ENCODE measurements at places on chromosomes 5 and 9.

DNA sequence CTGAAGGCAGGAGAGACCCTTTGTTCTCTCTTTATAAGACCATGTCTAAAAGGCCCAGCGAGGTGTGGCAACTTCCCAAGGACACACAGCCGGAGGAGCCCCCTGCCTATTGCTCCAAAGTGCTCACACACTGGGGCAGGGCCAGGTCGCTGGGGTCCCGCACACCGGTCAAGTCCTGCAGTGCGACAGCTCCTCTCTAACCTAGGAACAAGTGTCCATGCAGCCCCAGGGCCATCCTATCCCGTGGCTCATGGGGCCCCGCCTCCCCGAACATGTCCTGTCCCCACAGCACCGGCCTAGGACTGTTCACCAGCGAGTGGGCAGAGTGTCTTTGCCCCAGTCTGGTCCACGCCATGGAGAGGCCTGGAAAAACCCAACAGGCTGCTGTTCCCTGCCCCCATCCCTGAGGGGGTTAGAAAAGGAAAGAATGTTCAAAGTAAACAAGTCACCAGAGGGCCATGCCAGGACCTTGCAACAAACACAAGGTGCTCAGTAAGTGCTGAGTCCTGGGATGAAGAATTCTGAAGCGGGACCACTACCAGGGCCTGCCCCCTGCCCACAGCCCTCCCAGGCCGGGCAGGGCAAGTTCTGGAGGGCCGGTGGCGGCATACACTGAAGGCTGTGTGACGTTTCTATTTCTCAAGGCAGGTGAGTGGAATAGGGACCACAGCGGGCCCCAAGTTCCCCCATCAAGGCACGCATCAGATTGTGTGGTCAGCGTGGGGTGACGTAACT, 938 bp downstream of the NINJ1 start:
- H3K4me1 ChIP-seq, result peaks cover 39% of the 10 kb centered on the region
- H3K36me3 ChIP-seq, result no peaks in the 10 kb centered on the region
- no peak for DNase-seq
- H3K27me3 ChIP-seq, result peaks cover 14% of the 10 kb centered on the region
- H3K27ac ChIP-seq, result no peak overlapping the region

DNA sequence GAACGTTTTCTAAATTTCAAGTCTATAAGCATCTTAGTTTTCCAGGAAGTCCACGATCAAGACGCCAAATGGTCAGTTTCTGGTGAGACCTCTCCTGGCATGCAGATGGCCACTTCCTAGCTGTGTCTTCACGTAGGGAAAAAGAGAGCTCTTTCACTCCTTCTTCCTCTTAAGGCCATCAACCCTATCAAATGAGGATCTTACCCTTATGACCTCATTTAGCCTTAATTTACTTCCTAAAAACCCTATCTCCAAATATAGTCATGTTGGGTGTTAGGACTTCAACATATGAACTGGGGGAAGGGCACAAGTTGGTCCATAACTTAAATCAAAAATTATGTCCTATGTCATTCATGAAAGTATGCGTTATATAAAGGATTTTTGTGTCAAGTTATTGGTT, 229.5 kb downstream of the ARL15 start:
- peaks cover 17% of the 10 kb centered on the region for H3K4me1 ChIP-seq
- no peaks in the 10 kb centered on the region for H3K27me3 ChIP-seq
- H3K4me3 ChIP-seq, result no peak overlapping the region
- peaks cover 6% of the 10 kb centered on the region for H3K36me3 ChIP-seq

- no peak for DNase-seq
- no peaks in the 10 kb centered on the region for H3K36me3 ChIP-seq
- H3K4me1 ChIP-seq, result no peaks in the 10 kb centered on the region
- H3K27ac ChIP-seq, result no peak overlapping the region
- H3K27me3 ChIP-seq, result no peaks in the 10 kb centered on the region
Observed at GRCh38 chr9:89036891-89037290, 45.6 kb downstream of the S1PR3 start.

DNA sequence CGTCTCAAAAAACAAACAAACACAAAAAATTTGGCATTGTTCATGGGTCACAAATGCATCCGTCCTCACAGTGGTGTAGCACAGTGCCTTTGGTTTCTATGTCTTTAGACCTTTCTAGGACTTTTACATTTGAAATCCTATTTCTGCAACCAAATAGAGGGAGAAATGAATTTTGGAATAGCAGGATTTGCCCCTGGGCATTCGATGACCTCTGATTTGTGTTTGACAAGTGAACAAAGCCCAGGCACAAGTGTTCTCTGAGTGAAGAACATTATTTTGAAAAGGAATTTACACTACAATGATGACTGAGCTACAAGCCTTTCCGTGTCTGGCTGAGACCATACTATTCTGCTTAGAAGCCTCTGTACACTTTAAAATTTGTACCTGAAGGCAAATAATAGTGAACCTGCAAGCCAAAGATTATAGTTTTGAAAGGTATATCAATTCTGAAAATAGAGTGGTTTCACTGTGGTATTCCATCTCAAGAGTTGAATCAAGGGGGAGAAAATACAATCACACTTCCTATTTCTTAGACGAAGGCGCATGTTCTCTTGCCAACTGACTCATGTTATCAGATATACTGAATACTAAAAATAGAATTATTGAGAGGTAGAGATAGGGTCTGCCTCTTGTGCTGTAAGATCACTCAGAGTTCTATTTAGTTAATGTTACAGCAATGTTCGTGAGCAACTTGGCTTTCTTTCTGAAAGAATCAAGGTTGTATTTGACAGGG, 297.6 kb downstream of the KDM4C start:
- H3K4me3 ChIP-seq, result no peak overlapping the region
- no peak overlapping the region for H3K27ac ChIP-seq
- peaks cover 10% of the 10 kb centered on the region for H3K4me1 ChIP-seq
- no peaks in the 10 kb centered on the region for H3K27me3 ChIP-seq

DNA sequence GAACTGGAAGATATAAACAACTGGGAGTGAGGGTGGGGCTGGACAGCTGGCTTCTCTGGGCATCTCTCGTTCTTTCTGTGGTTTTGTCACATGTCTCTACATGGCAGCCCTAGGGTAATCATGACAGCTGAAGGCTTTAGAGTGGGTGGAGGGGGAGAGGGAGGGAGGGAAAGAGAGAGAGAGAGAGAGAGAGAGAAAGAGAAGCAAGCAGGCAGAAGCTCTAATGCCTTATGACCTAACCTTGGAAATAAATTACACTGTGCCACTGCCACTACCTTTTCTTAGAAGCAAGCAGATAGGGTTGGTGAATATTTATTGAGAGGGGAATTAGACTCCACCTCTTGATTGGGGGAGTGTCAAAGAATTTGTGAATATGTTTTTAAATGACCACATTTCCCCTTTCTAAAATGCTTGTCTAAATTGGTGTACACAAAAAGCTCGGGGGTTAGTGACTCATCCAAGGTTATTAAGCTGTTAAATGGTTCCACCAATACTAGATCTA, 2.6 kb upstream of the DAPK1 start:
- H3K27me3 ChIP-seq, result peaks cover 5% of the 10 kb centered on the region
- no peak for DNase-seq
- H3K4me3 ChIP-seq, result no peak overlapping the region
- H3K27ac ChIP-seq, result no peak overlapping the region

DNA sequence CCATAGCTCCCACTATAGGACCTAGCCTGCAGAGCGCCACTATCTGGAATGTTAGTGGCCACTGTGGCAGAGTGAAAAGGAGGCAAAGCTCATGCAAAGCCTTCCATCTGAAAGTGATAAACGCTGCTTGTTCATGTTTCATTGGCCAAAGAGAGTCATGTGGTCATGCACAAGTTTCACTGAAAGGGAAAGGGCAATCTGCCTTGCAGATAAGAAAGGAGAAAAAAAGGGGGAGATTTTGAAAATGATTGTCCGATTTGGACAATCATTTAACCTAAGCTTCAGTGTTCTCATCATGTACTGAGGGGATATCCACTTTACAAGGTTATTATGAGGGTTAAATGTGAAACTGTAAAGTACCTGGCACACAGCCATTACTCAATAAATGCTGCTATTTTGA, 9.0 kb upstream of the MOB3B start:
- H3K27me3 ChIP-seq, result no peaks in the 10 kb centered on the region
- DNase-seq, result no peak
- H3K36me3 ChIP-seq, result no peaks in the 10 kb centered on the region
- no peak overlapping the region for H3K4me3 ChIP-seq

DNA sequence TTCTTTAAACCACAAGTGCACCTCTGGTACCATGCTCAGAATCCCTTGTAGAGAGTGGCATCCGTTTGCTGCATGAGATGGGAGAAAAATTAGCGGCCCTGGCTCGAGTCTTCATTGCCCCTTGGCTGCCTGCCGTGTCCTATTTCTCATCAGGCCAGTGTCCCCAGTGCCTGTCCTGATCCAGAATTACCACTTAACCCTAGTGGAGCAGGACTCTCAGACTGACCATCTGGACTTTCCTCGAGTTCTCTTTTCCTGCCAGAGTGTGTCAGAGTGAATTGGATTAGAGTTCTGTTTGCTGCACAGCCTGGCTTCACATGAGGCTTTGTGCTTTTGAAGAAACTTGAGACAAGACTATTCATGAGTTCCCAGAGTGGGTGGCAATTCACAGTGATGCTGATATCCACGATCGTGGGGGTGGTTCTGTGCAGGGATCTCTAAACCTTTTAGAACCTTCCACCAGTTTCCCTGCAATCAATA, 92.6 kb downstream of the C9orf152 start:
- no peak overlapping the region for H3K4me3 ChIP-seq
- H3K27ac ChIP-seq, result peak overlapping the region; percentile 99
- peaks cover 78% of the 10 kb centered on the region for H3K4me1 ChIP-seq
- DNase-seq, result no peak

DNA sequence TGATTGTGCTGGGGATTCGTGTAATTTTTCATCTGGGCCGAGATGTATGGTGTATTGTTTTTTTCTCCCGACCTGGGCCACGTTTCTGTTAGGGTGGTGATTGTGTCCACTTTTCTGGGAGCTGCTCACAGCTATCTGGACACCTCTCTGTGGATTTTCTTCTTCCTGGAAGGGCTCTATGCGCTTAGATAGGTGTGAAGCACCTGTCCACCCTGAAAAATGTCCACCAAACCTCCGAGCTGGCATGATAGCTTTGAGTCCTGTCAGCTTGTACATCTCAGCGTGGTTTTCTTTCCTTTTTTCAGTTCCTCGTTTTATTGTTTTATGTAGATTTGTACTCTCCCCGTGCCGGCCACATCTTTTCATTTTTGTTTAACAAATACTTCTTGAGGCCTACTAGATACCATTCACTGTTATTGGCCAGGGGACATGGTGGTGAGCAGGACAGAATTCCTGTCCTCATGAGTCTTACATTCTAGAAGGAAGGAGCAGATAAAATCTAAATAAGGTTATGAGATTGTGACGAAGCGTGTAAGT, 1.1 kb downstream of the UGCG start:
- peaks cover 3% of the 10 kb centered on the region for H3K36me3 ChIP-seq
- DNase-seq, result no peak
- H3K27ac ChIP-seq, result no peak overlapping the region
- no peaks in the 10 kb centered on the region for H3K27me3 ChIP-seq
- H3K4me1 ChIP-seq, result no peaks in the 10 kb centered on the region

DNA sequence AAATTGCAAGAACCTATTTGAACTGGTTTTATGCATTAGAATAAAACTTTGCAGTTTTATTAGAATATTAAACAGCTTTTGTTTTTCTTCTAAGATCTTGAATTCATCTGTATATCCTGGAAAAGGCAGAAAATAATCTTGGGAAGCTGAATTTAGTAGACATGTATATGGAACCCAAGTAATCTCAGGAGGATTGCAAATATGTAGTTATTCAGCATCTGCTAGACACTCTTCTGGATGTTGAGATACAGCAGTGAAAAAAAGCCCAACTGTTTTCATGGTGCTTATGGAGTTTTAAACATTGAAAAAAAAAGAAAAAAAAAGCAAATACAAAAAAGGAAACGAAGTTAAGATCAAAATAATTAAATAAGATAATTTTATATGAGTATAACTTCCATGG, 922.2 kb upstream of the SEMA6A start:
- H3K27me3 ChIP-seq, result peaks cover 2% of the 10 kb centered on the region
- no peak overlapping the region for H3K27ac ChIP-seq
- H3K36me3 ChIP-seq, result no peaks in the 10 kb centered on the region
- DNase-seq, result no peak
- no peaks in the 10 kb centered on the region for H3K4me1 ChIP-seq

- H3K27me3 ChIP-seq, result no peaks in the 10 kb centered on the region
- no peak overlapping the region for H3K27ac ChIP-seq
- H3K4me1 ChIP-seq, result peaks cover 16% of the 10 kb centered on the region
- no peaks in the 10 kb centered on the region for H3K36me3 ChIP-seq
Observed at GRCh38 chr9:32584784-32585183, 11.8 kb upstream of the NDUFB6 start.

DNA sequence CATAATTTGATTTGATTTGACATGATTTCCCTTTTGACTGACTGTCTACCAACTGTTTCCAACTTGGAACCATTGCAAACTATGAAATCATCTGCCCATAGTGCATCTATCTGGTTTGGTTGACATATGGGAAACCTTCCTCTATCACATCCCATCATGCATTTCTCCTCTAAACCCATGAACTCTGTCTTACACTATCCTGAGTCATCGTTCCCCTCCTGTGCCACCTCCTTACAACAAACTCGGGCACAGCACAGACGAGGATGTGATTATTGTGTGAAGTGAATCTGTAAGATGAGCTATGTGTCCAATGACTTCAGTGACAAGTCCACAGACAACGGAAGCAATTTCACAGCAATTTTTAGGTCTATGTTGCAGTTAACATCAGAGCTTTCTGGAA, 126.1 kb downstream of the NPR3 start:
- DNase-seq, result no peak
- H3K4me3 ChIP-seq, result no peak overlapping the region
- H3K27me3 ChIP-seq, result no peaks in the 10 kb centered on the region
- H3K27ac ChIP-seq, result no peak overlapping the region
- no peaks in the 10 kb centered on the region for H3K36me3 ChIP-seq

DNA sequence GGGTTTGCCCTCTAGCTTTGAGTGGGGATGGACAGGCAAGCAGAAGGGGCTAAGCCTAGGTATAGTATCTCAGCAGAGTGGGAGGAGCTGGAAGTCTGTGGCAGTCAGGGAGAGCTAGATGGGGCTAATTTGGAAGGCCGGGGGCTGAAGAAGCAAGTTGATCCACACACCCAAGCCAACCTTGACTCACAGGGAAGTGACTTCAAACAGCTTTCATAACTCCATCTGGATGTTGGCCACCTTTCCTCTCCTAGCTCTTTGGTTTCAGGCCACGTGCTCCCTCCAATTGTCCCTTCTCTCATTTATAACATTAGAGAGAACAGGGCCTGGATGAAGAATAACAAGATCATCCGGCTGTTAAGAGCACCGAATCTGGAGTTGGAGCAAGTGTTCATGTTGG, 36.8 kb downstream of the EGR1 start:
- no peak overlapping the region for H3K4me3 ChIP-seq
- peaks cover under 1% of the 10 kb centered on the region for H3K36me3 ChIP-seq
- peaks cover 4% of the 10 kb centered on the region for H3K4me1 ChIP-seq
- peaks cover 3% of the 10 kb centered on the region for H3K27me3 ChIP-seq

GRCh38 chr9:121107029-121107428, 32.3 kb downstream of the CNTRL start:
- no peaks in the 10 kb centered on the region for H3K27me3 ChIP-seq
- no peak for DNase-seq
- H3K4me3 ChIP-seq, result no peak overlapping the region
- no peak overlapping the region for H3K27ac ChIP-seq
- peaks cover 7% of the 10 kb centered on the region for H3K4me1 ChIP-seq

- H3K27ac ChIP-seq, result no peak overlapping the region
- peaks cover 9% of the 10 kb centered on the region for H3K27me3 ChIP-seq
- no peaks in the 10 kb centered on the region for H3K36me3 ChIP-seq
- H3K4me1 ChIP-seq, result no peaks in the 10 kb centered on the region
Observed at GRCh38 chr9:131076347-131077195, 19.8 kb upstream of the AIF1L start.

Data from endothelial cell (in vitro differentiated cells).